ENCODE measurements at places on chromosomes 11 and 22. TPM values are rescaled to one million over a fixed set of nuclear protein-coding genes. Genes with fewer than 3 reads are reported as not detected.
A peak's percentile ranks its signal among the peaks of the same experiment; 100 is the strongest.

- DNase-seq, result no peak
These were observed 60.9 kb downstream of the GRIA4 start for GRCh38 chr11:105670811-105671210.

DNA sequence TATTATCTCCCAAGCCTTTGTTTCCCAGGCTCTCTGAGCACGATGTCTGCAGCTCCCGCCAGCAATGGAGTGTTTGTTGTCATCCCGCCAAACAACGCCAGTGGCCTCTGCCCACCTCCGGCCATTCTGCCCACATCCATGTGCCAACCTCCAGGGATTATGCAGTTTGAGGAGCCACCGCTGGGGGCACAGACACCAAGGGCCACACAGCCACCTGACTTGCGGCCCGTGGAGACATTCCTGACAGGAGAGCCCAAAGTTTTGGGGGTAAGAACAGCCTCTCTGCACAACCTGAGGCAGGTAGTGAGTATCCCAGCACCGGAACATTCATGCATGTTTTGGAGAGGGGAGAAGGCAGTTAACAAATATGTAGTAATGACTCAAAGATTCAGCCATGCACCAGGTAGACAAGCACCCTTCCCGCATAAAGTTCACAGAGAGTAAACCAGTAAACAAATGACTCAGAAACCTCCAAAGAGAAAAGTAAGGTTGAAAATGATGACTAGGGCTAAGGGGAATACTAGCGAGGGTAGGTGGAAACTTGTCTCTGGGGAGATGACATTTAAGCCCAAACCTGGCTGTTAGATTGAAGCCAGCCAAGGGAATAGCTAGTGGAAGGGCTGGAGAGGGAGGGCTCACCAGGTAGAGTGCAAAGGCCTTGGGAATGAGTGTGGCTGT, 7.2 kb downstream of the MS4A15 start:
- DNase-seq, result peak; percentile 35

DNA sequence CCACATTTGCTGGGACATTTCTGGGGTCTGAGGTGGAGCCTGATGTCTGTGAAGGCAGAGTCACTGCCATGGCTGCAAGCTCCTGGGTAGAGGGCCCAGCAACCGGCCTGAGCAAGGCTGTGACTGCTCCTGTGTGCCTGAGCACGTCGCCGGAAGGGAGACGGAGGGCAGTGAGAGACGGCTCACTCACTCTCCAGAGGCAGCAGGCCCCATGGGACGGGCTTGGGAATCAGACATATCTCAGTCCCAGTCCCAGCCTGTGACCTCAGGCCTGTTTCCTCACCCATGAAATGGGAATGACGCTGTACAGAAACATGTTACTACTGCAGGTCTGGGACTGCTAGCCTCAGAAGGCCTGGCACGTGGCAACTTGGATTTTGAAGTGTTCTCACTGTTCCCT, 36.4 kb upstream of the RASL10A start:
- DNase-seq, result no peak

DNA sequence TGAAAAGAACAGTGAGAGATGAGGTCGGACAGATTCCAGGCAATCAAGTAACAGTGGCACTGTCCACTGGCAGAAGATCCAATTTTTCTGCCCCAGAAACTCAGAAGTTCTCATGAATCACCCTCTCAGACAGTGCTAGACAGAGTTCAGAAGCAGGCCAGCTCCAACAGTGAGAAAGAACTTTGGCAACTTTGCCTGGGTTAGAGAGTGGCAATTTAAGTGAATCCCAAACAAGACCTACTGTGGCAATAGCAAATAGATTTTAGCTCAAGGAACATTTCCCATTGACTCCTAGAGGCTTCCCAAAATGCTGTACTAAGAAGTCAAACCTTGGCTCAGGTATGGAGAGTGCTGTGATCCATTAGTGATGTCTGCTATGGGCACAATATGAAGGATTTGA, 12.3 kb downstream of the CD44 start:
- DNase-seq, result no peak

Gene LIPT2
- 1.4 TPM for total RNA-seq

Measured in posterior vena cava (tissue), 2 donors.